SK-N-SH treated with all-trans-retinoic acid at 6 μM for 48 hours (cell line): ENCODE measurements at places on chromosomes 6 and 20.

- ATAC-seq: no peak
These were observed 142.4 kb upstream of the INSM1 start for GRCh38 chr20:20225325-20226043.

GRCh38 chr6:131960371-131961133, 9.4 kb upstream of the CCN2 start:
- peak; percentile 52 for ATAC-seq

GRCh38 chr6:12083763-12084162, 71.7 kb downstream of the HIVEP1 start:
- ATAC-seq: peak; percentile 80

GRCh38 chr6:157110607-157111006, 212.7 kb downstream of the TMEM242 start:
- no peak for ATAC-seq

DNA sequence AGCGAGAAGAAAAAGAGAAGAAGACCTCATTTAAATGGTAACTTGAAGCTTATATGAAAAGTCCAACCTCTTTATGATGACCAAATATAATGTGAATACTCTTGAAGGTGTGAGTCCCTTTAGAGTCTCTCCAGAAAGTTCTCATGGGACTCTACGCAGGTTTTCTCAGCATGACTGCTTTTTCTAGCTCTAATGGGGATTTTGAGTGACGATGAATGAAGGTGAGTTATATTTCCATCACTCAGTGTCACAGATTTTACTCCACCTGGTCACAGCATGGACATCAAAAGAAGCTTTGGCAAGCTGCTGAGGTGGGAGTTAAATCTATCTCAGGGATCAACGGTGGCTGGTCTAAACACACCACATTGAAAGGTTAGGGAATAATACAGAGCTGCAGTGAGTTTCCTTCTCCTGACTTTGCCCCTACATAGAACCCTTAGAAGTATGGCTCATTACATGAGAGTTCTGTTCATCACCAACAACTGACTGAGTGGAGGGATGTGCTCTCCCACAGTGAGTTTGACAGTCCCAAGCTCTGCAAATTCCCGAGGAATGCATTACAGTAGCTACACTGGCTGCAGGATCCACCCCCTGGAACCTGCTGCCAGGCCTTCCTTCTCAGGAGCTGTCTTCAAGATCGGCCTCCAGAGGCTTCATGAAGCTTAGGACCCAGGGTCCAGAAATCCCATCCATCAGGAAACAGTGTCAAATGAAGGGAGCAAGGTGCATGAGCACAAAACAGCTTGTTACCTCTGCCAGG, 126.8 kb downstream of the FOXC1 start:
- ATAC-seq: peak; percentile 28; the same call in 1 of the 3 replicates

- ATAC-seq: peak; percentile 61
These were observed 171.1 kb downstream of the ADAT2 start for GRCh38 chr6:143279385-143279784.

GRCh38 chr6:39962831-39963230, 28.6 kb upstream of the MOCS1 start:
- ATAC-seq: no peak

- ATAC-seq: no peak
These were observed 35.1 kb downstream of the SNAP25 start for GRCh38 chr20:10253780-10254179.

DNA sequence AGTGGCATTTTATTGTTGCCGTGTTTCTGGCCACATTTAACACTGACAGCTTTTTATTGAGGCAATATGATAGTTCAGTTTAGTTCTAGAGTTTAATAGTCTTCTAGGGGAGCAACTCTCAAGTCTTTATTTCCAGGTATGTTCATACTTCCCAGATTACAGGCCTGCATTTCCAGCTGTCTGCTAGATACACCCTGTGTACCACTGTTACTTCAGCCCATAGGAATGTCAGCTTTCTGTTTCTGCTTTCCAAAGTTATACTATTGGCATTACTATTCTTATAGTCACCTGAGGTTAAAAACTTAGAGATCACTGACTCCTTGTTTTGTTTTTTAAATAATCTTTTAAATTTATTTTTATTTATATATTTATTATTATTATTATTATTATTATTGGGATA, 7.6 kb downstream of the ZNF451 start:
- 0 out of 3 replicates have a peak, but pooled peaks have one; percentile 24 for ATAC-seq

DNA sequence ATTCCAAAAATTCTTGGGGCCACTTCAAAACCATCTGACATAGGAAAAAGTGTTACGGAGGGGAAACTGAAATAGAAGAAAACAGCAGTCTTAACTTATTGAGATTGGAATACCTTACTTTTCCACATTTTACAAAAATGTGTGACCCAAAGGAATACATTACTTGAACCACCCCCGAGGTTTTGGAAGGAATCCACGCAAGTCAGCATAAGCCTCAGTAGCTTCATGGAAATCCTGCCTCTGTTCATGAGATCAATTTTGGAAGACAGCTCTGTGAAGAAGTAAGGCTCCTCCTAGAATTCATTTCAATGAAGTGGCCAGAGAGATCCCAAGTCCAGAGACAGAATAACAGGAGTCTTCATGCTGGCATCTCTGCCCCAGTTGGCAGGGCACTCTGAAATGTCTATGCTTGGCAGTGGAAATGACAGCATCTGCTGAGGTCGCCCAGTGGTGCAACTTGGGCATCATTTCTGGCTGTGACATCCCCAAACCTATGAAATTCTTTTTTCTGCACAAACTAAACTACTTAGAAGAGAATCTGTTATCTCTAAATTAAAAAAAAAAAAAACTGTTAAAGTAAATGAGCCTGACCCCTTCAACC, 132.5 kb downstream of the EPM2A start:
- no peak for ATAC-seq

GRCh38 chr6:109058620-109059019, 36.0 kb downstream of the SESN1 start:
- ATAC-seq: no peak

- no peak; the same call in 2 of the 3 replicates for ATAC-seq
These were observed 23.7 kb upstream of the PSMF1 start for GRCh38 chr20:1094751-1095150.

DNA sequence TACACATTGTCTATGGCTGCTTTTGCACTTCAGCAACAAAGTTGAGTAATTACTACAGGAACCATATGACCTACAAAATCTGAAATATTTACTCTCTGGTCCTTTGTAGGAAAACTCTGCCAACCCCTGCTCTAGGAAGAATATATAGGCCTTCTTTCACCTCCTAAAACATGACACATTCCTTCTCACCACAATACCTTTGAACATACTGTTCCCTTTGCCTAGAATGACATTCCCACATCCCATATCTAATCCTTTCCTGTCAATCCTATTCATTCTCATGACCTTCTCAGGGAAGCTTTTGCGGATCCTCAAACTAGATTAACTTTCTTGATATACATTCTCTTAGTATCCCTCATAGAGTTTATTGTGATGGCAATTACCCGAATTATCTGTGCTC, 18.0 kb upstream of the NCOA6 start:
- no peak for ATAC-seq

- no peak for ATAC-seq
These were observed 68.1 kb upstream of the SLC4A11 start for GRCh38 chr20:3307078-3307477.

DNA sequence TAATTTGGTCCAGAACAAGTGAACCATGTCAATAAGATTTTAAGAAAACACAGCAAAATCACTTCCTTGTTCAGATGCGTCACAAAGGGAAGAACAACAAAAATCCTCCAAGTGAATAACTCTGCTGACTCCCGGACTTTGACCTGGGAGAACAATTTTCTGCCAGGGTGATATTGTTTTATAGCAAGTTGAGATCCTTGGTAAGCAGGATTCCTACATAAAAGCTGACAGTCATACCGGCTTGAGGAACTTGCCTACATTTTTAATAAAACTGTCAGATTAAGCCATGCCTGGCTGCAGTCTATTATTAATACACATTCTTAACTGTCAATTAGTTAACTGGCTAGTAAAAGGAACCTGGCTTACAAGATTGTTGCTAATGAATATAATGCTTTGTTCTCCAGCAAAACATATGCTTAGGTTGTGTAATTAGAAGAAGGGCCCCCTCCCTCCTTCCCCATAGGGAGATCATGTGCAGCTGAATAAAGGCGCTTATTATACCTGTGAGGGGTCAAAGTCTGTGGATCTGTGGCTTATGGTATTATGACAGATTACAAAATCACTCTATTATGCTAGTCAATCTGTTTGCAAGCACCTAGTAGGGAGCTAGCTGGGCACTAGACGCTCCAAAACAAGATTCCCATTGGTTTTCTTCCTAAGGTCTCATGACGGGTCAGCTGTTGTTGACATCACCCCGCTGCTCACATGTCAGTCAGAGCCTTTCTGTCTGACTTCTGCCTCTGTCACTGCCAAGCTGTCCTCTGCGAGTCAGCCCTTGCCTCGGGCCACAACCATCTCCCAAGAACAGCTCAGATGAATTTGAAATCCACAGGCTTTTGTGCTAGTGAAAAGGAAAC, 44.6 kb upstream of the SEC63 start:
- no peak for ATAC-seq

DNA sequence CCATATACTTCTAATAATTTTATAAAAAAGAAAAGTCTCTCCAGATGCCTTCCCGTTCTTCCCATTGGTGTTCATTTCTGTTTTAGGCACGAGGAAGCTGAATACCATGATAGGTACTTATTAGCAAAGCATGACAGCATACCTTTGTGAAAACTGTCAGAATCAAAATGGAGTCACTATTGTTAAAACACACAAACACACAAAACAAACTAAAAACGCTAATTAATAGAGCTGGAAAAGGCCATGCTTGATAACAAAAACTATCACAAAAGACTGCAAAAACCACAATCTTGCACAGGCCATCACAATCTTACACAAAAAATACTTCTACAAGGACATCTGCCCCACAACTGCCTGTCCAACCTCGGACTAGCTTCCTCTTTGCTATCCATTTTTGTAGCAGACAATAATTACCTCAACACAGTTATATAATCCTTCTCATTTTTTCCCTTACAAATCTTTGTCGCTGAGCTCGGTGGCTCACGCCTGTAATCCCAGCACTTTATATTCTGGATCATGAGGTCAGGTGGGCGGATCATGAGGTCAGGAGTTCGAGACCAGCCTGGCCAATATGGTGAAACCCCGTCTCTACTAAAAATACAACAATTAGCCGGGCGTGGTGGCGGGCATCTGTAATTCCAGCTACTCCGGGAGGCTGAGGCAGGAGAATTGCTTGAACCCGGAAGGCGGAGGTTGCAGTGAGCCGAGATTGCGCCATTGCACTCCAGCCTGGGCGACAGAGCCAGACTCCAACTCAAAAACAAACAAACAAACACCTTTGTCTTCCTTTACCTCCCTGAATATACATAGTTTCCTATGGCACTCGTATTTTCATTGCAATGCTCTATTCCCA, 3.2 kb upstream of the ABT1 start:
- ATAC-seq: no peak

DNA sequence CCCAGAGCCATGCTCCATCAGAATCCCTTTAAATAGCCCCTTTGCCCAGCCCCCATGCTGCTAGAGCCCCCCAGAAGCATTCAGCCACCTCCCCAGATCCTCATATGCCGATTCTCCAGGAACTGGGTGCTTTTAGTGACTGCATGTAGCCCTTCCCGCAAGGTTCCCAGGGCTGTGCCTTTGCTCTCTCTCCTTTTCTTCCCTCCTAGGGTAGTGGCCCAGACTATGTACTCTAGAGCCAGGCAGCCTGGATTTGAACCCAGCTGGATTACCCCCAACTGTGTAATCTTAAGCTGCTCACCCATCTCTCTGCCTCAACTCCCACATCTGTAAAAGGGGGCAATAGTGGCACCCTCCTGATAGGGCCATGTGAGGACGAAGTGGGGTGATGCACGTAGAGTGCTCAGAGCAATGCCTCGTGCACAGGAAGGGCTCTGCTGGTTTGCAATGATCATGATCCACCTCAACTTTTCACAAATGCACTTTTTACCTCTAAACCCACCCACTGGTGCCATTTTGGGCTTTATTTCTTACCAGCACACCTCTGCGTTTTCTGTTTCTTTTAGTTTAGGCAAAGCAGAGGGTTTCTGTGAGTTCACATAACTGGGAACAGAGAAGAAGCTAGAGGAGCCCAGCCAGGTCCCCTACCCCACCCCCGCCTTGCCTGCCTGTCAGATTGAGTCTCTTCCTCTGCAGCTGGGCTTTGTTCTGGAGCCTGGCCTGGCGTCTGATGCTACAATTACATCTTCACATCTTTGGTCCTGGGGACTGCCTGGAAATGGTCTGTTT, 396.5 kb downstream of the RNGTT start:
- no peak for ATAC-seq

DNA sequence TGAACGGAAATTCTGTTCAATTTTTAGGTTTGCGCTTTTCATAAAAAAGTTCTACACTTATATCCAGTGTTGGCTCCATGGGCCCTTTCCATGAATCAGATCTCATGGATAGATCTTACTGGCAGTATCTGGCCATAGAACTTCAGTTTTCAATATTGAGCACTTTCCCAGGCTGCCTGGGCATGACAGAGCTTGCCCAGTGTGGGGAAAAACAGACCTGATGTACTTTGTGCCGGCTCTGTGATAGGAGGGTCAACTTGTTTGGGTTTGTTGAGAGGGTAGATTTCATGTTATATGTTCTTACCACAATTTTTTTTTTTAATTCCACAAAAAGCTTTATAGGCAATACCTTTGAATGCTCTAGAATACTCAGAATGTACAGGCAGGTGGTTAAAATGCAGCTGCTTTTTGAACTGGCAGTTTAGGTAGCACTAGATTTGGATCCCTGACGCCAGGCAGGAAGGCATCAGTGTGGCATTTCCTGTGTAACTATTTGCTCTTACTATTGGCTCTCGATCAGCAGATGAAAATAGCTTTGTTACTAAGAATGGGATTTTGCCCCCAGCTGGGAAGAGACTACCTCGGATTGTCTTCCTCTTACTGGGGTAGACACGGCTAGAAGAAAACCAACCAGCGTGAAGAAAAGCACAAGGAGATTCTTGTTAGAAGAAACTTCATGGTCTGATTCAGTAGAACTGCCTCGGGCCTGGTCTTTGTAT, 404.9 kb upstream of the SOX4 start:
- no peak for ATAC-seq

DNA sequence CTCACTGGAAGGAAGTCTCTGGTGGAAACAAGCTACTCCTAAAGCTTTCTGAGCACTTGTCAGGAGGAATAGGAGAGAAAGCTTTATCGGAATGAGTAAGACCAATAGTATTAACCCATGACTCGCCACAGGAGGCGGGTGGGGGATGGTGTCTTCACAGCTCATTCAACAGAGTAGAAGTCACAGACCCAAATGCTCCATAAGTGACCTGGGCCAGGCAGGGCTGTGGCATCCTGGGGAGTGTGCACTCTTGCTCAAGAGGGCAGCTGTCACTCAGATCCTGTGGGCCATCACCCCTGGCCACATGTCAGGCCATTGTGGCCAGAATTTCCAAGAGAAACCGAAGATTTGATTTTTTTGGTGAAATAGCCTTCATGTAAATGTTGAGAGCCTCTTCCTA, 116.0 kb downstream of the SYCP2 start:
- no peak for ATAC-seq

DNA sequence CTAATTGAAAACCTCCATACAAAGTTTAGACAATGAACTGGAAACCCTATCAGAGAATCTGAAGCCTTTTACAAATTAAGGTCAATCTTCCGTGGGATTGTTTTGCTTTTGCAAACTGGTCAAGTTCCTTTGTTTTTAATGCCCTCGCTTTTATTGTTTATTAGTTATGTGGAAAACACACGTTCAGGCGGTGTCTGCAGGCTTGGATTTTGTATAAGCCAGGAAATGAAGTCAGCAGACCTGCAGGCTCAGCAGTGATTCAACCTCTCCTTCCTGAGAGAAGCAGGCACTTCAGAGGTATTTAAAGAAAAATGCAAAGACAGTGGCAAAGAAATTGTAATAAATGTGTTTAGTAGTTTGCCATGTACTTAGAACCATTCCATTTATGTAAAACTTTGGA, 103.4 kb upstream of the PDE10A start:
- ATAC-seq: no peak

GRCh38 chr6:1849691-1850090, 240.0 kb downstream of the FOXC1 start:
- ATAC-seq: no peak

GRCh38 chr6:43817192-43817591, 47.2 kb downstream of the VEGFA start:
- peak; percentile 91 for ATAC-seq
